ENCODE measurements at places on chromosomes 5 and 9.

- no peak for DNase-seq
Measured at GRCh38 chr5:14057289-14057688, 85.9 kb upstream of the TRIO start.

DNA sequence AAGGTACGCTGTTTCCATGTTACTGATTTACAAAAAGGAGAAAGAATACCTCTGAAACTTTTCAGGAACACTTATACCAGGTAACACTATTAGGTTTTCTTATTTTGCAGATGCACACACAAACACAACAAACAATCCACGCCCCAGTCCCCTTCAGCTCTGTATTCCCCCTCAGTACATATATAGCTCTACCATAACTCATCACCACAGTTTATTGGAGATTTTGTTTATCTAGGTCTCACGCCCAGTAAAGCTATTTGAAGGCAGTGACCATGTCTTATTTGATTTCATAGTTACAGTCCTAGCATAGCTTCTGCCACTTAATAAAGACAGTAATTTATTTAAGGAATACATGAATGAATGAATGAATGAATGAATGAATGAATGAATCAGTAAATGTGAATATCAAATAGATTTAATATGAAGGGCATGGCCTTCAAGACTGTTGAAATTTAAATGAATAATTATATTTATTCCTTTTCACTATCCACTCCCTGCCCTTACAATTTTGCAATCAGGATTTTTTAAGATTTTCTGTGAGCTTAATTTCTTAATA, 32.9 kb downstream of the INVS start:
- no peak for DNase-seq

- no peak for DNase-seq
Measured at GRCh38 chr5:52449516-52449915, 338.2 kb upstream of the ITGA1 start.

DNA sequence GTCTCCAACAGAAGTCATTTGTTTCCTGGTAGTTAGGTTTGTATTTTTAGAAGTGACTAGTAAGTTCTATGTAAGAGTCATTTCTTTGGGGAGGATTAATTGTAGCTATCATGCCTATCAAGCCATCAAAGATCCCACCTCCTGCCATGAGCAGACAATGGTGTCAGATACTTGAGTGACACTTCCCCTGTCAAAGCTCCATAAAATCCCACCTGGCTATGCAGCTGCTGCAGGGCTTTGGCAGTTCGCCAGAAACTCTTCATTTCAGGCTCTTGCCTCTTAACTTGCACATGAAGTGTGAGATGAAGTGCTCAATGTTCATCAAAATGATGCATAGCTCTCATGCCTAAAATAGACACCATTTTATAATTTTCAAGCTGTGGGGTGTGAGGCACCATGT, 312.1 kb downstream of the CDH12 start:
- DNase-seq, result no peak

DNA sequence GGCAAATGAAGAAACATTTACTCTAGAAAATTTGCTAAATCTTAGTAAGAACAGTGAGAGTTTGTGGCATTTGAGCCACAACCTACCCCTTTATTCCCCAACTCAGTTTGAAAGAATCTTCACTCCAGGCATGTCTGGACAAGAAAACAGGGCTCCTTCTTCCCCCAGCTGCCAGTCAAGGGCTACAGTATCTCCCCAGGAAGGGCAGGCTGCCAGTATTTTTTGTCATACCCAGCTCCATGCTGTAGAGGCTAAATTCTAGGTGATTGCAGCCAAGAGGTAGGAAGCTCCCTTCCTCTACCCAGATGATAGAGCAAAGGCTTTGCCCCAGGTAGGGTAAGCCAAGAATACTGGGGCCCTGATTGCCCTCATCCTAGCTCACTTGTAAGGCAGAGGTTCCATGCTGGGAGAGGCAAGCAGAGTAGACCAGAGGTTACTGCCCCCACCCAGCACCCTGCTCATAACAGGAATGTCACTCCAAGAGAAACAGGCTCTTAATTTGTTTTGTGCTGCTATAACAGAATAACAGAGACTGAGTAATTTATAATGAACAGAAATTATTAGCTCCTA, 20.0 kb upstream of the GRPEL2 start:
- DNase-seq, result peak; percentile 28

DNA sequence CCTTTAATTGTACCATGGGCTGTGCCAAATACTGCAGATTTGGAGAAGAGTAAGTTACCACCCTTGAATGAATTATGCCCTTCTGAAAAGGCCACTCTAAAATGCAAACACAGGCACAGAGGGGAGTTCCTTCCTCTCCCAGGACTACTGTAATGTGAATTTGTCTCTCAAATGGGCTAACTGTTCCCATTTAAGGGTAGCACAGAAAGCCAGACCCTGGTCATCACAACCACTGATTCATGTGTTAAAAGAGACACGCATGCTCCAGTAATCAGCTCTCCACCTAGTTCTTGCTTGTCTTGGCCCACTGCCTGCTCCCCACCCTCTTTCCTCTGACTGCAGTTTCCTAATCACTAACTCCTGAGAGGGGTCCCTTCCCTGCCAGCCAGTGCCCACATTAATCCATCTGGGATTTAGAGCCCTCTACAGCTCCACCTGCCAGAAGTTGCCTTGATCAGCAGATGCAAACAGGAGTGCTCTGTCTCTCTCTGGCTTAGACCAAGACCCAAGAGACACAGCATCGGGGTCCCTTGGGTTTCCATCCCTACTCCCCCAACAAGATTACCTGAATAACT, 382.4 kb downstream of the TMEM167A start:
- no peak for DNase-seq

DNA sequence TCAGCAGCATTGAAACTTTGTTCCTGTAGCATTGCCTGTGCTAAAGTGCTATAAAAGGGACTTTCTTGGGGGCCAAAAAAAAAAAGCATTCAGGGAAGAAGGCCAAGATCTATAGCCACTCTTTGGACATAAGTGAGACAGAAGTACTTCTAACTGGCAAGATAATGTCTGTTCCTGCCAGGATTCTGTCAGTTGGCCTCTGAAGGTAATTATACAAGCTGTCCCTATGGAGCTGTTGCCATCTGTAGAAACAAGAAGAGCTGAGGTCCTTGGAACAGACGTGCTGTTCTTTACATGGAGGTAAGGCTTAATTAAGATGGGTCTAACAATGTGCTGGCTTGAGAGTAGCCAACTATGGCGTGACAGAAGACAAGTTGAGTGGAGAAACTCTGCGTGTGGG, 9.7 kb downstream of the KIF20A start:
- no peak for DNase-seq

DNA sequence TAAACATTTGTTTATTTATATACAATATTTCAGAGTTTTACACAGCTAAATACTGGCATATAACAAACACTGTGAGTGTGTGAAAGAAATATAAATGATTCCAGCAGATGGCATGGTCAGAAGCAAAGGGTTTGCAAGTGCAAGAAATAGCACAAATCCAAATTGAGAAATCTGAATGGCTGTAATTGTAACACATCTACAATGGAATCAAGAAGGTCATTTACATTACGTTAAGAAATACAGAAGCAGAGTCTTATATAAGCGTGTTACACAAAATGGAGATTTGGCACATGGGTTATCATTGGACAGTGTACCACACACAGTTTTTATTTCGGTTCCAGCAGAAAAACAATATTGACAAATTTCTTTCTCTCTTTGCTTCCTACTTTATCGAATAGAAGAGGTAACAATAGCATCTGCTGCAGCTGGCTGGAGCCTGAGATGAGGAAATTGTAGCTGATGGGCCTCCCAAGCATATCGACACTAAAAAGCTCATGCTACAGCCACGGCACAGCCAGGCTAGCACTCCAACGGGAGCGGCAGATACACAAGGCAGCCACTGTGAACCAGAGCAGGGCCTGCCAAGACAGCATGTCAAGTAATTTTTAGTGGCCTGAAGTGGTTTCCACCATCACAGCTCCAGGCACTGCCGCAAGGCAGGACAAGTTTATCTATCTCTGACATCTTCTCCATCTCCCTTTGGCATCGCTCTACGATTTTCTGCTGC, 564.6 kb upstream of the DMAC1 start:
- DNase-seq, result no peak

GRCh38 chr5:32711681-32712480, 760 bp downstream of the NPR3 start:
- peak; percentile 41 for DNase-seq

DNA sequence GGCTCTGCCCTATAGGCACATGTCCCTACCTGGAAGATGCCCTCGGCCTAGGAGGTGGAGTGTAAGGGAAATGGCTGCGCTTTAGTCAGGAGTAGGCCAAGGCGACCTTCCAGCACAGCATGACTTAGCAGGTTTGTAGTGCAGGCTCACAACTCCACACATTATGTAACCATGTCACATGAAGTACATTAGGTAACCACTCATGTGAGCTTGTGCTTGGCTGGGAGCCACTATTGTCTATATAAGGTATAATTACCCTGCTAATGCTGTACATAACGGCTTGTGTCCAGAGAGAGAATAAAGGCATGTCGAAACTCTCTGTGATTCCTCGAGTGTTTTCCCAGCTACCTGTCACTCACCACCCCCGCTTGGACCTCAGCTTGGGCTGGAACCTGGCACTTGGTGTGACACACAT, 74.9 kb downstream of the CAMK4 start:
- DNase-seq, result no peak

DNA sequence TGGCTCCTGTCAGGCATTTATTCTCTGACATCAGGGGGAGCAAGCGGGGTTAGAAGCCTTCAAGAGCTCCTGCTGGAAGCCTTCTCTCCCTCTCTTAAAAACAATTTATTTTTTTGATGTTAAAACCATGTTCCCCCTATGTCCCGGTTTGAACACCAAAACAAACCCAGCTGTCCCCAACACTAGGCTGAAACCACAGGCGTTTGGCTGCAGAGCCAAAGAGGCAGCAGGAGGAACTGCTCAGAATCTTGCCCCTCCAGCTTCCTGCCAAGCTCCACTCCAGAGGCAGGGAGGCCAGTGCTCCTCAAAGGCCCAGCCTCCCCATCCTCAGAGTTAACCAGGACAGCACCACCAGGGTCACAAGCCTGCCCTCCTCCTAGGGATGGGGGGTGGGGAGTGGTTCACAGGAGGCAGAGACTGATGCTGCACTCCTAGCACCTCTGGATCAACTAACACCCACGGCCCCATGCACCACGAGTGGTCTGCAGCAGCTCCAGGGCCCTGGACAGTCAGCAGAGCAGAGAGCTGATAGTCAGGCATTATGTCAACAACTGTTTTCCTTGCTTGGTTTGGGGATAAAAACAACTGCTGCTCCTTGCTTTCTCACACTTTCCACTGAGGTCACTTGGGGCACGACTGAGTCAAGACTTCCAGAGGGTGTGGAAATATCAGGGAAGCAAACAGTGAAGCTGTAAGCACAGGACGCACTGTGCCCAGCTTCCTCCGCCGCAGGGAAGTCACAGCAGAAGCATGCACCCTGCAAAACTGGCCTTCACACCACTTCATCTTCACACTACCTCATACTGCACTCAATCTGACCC, 96.5 kb upstream of the ADRA1B start:
- DNase-seq, result no peak

- no peak for DNase-seq
Measured at GRCh38 chr5:17129093-17129849, 88.2 kb upstream of the BASP1 start.

- no peak for DNase-seq
Measured at GRCh38 chr5:83145241-83145640, 67.9 kb downstream of the XRCC4 start.

GRCh38 chr9:83986765-83987401, 6.3 kb downstream of the RMI1 start:
- DNase-seq, result peak; percentile 22

- no peak for DNase-seq
Measured at GRCh38 chr5:63217422-63217821, 638.8 kb downstream of the LRRC70 start.

DNA sequence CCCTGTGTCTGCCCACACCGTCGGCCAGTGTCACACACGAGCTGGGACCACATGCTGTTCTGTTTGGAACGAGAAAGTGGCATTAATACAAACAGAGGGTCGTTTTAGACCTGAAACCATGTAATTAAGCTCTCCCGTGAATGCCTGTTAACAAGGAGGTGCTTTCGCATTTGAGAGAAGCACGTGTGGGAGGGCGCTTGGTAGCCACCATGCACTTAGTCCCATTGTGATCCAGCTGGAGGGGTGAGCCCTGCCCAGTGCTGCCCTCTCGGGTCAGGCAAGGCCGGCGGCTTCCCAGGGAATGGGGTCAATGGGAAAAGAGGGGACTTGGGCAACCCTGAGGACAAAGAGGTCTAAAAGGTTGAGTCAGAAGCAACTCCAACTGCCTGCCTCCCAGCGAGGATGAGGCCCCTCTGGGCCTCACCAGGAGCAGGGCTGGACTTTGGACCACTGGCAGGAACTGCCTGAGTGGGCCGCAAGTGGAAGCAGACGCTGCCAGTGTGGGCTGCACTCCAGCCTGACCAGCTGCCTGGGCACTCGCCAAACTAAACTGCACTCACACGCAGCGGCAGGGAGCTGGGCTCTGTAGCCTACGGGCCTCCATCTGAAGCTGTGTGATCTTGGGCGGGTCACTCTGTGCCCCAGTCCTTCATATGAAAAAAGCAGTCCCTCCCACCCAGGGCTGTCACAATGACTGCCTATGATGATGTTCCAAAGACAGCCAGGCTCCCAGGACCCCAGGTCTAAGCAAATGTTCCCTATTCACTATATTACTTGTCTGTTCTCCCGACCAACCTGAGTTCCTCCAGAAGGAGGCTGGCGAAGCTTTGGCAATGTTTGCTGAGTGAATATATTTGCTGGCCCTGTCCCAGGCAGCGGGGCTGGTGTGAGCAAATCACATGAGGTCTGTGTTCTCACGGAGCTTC, 195.7 kb downstream of the CDK5RAP2 start:
- peak; percentile 41 for DNase-seq

DNA sequence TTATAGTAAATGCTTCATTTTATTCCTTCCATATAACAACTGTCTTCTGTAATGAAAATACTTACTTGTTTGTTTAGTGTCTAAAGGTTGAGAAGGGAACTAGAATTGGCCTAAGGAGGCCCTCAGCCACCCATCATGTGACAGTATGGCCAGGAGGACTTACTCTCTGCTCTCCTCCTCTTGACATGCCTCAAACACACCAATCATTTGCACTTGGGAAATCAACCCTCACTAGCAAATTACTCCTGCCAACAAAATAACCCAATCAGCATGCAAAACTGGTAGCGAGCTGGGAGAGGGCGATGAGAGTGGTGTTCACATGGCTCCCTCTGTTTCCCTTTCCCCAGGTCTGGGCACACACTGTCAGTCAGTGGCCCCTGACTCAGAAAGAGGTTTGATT, 58.6 kb upstream of the MEF2C start:
- no peak for DNase-seq

- DNase-seq, result peak; percentile 25
Measured at GRCh38 chr5:67960939-67961338, 254.6 kb upstream of the PIK3R1 start.

DNA sequence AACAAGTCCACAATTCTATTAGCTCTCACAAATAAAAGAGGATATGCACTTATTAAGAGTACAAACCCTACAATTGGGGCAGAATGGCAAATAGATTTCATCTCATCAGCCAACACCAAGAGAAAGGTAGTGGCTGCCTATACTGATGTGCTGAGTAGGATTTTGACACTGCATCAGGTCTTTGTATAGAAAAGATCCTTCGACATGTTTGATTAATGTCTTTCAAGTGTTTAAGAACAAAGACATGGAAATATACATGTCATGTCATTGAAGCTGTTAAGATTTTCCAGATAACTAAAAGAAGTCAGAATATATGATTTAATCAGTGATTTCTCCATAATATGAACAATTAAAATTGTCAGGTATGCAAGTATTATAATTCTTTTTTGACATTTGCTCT, 238.7 kb upstream of the GRAMD2B start:
- DNase-seq, result no peak
